ENCODE measurements at places on chromosomes 7 and 10.

DNA sequence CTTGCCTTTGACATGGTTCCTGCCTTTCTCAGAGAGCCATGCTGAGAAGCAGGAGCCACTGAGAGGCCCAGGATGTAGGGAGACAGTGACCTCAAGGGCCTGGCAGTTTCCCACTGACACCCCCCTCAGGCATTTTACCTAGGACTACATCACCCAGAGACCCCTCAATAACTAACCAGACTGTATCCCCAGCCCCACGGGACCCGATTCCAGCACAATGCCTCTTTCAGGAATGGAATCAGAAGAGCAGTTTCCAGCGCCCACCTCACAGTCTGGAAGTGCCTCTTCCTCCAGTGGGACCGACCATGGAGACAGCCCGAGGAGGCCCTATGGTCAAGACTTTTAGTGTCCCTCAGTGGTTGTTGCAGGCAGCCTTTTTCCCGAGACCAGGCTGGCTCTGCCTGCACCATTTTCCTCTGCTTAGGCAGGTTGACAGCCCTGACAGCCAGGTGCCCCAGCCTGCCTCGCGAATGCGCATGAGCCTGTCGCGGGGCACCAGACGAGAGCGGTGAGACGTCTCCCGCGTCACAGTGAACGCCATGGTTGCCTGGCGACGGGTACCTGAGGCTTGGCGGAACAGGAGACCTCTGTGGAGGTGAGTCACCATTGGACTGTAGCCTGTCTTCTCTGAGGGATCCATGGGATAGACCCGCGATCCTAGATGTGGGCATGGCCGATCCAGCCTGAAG is 28.4 kb upstream of the ZNF273 start:
- no peak for DNase-seq

DNA sequence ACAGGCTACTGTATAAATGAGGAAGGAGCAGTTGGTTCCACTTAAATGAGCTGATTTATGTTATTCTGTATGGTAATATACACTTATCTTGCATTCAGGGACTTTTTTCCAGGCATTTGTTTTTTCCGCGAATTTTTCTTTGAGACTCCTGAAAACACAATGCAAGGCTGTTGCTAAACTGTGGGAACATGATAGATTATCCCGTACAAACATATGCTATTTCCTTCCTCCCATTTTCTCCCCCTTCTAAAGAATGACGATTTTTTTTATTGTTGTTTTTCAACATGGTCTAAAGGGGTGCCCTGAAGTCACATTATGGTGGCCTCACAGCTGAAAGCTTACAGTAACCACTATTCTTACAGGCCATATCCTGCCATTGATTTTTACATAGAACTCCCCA is 523.9 kb upstream of the NRP1 start:
- DNase-seq = no peak

- no peak for DNase-seq
These were observed 66.8 kb downstream of the PCGF5 start for GRCh38 chr10:91287276-91287675.

- DNase-seq = no peak
These were observed 40.6 kb downstream of the PYROXD2 start for GRCh38 chr10:98374217-98374985.

DNA sequence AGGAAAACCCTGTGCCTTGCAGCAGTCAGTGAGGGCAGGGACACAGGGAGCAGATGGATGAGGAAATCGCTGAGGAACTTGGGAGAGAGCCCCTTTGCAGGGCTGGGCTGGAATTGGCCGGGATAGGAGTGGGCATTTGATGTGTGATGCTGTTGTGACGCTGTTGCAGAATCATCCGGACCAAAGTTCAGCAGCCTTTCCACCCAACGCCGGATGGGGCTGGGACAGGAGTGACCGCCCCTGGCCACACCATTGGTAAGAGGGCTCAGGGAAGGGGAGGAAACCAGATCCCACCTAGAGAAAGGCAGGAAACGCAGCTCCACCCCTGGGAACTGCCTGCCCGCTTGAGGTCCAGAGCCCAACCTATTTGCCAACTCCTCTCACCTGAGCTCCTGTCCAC is 33.9 kb downstream of the PAX2 start:
- DNase-seq = no peak

DNA sequence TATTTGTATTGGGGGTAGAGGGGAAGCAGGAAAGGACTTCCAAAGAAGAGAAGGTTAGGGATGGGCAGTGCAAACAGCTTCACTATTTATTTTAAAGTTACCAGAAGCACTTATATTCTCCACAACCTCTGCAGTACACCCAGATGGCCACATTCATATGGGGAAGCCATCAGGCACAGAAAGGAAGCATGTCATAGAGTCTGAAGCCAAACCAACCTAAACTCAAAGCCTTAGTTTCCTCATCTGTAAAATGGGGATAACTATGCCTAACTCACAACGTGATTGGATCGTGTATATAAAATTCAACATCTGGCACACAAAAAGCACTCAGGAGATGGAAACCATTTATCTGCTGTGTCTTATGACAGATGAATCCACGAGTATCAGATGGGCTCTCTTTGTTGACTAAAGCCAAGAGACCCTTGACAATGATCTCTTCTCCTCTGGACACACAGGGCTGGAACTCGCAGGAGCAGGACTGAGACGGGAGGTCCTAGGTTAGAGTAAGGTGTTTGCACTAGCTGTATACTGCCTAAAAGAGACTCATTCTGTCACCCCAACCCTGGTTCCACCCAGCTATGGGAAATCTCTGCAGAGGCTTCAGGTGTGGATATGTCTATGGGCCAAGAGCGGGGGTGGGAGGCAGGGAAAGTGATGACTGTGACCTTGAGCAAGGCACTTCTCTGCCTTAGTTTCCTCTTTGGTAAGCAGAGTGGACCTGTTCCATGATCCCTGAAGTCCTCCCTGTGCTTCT is 1.8 kb downstream of the KIAA1549 start:
- DNase-seq = no peak

DNA sequence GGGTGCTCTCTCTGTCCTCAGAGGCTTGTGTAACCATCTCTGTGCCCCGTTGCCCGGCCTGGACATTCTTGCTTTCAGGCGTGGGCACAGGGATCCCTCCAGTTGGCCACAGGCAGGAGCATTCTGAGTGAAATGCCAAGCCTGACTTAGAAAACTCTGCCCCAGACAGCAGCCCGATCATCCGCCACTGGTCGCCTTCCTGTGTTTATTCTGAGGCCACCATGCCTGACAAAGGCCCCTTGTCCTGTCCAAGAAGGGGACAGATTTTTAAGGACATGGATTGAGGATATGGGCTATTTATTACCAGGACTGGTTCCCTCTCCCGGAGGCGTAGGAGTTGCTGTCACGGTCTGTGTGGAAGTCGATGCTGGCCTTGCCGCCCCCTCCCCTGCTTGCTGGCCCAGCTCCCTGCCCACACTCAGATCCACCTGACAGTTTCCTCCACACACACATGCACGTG is 54.3 kb downstream of the SPOCK2 start:
- DNase-seq = no peak

DNA sequence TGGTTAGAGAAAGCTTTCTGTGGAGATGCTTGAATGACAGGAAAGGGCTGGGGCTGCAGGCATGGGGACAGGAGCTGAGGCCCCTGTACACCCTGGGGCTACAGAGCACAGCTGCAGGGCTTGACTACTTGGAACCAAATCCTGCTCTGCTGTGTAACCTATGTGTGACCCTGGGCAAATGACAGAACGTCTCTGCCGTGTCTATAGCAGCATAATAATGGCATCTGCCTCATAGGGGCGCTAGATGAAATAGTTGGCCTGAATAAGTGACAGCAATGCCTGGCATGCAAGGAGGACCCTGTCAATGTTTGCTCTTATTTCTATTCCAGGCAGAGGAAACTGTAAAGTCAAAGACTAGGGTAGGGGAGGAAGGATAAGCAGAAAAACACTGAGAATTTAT is 254.0 kb downstream of the USP6NL start:
- DNase-seq = no peak

- DNase-seq = no peak
These were observed 212.9 kb upstream of the IMMP2L start for GRCh38 chr7:111775206-111775605.

DNA sequence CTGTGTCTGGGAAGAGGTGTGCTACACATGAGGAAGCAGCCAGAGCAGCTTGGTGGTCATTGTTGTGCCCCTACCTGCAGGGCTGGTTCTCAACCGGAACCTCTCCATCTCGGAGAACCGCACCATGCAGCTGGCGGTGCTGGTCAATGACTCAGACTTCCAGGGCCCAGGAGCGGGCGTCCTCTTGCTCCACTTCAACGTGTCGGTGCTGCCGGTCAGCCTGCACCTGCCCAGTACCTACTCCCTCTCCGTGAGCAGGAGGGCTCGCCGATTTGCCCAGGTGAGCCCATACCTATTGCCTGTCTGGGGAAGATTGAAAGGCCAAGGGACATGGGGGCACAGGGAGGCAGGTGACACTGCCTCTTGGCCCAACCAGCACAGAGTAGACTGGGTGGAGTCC is 29.3 kb upstream of the CSGALNACT2 start:
- DNase-seq = no peak

DNA sequence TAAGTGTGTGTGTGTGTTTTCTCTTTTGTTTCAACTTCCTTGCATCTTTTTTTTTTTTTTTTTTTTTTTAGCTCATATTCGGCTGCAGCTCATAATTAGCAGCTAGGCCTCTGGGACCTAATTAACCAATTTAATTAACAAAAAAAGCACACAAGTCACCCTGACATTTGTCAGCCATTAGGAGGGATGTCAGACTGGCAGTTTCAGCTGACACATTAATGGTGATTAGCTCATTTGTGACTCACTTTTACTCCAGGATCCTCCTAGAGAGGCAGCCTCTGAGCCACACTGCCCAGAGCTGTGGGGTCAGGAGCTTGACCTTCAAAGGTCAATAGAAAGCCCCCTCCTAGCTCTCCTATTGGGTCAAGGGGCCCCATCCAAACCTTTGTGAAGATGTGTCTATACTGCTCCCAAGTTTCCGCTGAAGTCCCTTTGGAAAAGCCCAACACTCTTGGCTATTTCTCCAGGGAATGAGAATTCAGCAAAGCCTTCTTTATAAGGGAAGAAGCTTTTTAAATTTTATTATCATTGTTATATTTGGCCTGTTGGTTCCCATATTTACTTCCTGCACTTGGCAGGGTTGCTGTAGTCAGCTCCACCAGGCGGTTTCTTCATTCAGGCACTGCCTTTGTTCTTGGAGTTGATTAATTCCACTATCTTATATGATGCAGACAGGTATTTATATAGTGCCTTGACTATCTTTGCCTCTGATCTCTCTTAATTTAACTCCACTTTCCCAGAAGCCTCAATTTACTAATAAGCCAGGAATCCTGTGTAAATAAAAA is 109.5 kb upstream of the HABP2 start:
- DNase-seq = no peak

DNA sequence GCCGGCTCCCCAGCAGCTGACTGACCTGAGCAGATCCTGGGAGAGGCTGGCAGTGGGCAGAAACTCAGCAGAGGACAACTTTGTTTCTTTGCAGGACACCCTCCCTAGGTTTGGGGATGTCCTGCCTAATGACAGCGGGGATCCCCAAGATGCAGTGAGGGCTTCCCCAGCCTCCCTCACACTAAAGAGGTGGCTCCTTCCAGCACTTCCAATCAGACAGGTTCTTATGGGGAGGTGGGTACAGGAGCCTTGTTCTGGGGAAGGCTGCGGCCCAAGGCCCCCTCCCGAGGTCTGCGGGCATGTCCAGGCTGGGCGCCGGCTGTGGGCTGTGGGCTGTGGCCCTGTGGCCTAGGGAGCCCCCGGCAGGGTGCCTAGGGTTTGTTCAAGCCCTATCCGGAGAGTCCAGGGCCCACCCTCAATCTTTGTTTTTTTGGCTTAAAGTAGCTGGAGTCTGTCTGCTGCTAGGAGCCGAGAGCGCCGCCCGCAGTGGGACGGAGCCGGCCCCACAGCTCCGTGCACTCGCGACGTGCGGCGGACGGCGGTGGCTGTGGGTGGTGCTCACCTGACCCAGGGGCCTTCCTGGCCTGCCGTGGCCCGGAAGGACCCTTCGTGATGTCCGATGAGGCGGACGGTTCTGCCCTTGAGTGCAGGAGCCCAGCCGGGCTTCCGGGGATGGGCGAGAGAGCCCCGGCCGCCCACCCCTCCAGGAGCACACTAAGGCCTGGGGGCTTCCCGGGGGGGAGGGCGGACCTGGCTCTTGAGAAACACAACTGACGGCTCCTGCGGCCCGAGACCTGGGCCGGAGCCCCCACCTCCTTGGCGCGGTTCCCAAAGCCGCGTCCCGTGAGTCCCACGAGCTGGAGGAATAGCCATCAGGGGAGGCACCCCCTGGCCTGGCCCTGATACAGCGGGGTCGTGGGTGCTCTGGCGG is 57.2 kb downstream of the PDGFA start:
- no peak for DNase-seq

DNA sequence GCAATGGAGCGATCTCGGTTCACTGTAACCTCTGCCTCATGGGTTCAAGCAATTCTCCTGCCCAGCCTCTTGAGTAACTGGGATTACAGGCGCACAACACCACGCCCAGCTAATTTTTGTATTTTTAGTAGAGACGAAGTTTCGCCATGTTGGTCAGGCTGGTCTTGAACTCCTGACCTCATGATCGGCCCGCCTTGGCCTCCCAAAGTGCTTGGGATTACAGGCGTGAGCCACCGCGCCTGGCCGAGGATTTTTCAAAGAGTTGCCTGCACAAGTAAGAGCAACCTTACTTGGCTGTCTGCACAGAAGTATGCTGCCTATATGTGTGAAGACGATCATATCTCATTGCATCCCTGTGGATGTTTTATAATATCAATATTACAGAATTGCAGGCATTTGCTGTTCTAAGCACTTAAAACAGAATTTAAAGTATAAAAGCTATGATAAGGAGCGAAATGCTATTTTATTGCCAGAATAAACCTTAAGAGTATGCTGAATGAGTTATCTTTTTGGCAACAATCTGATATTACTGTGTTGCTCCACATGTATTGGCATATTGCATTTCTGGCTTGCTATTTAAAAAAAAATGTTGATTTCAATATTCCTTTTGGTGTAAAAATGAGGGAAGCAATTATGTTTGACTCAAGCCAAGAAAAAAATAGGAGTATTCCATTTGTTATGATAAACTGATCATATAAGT is 379.4 kb upstream of the SEMA3D start:
- no peak for DNase-seq

- no peak for DNase-seq
These were observed 46.6 kb upstream of the ADRA2A start for GRCh38 chr10:111030042-111030750.

- DNase-seq = no peak
These were observed 226.2 kb downstream of the POLR1F start for GRCh38 chr7:19482628-19483027.

DNA sequence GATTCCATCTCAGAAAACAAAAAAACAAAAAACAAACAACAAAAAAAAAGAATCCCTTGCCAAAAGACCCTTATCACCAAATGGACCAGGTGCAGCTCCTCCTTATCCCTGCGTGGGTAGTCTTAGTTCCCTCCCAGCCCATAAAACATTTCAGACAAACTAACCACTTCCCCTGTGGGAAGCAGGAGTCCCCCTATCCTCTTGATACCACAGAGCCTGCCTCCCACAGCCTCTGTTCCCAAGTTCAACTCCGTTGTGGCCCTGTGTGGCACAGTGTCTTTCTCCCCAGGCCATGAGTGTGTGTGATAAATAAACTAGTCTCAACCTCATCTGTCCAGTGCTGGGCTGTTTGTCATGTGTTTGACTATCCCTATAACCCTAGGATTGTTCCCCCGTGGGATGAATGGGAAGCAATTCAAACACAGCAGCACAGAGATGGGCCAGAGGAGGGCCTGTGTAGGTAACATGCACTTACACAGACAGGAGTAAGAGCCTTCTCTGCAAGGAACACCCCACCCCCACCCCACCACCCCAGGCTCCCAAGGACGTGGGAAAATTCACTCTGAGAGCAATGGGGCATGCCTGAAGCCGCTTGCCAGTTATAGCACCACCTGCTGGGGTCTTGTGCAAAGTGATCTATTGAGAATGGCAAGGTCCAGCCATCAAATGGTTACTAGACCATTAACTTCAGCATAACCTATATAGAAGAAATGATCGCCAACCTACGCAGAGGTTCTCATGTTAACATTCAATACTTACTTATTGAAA is 147.1 kb upstream of the GHITM start:
- DNase-seq = no peak

Measured in stimulated activated CD8-positive, alpha-beta memory T cell treated with anti-CD3 and anti-CD28 coated beads, Interleukin-12 subunit alpha, Interleukin-12 subunit beta, amount 100 ng/mL, for 4 hours (primary cell).